Activated CD4-positive, alpha-beta T cell treated with anti-CD3 and anti-CD28 coated beads, Interleukin-2, amount 50 U/mL, for 24 hours (primary cell): ENCODE measurements at places on chromosomes 3 and 15.

GRCh38 chr15:67564968-67565345, 22.5 kb downstream of the MAP2K5 start:
- DNase-seq, result no peak

GRCh38 chr15:99925661-99926461, 192.6 kb upstream of the LYSMD4 start:
- DNase-seq, result peak; percentile 52

GRCh38 chr3:100083209-100083608, 31.1 kb downstream of the FILIP1L start:
- DNase-seq, result no peak

DNA sequence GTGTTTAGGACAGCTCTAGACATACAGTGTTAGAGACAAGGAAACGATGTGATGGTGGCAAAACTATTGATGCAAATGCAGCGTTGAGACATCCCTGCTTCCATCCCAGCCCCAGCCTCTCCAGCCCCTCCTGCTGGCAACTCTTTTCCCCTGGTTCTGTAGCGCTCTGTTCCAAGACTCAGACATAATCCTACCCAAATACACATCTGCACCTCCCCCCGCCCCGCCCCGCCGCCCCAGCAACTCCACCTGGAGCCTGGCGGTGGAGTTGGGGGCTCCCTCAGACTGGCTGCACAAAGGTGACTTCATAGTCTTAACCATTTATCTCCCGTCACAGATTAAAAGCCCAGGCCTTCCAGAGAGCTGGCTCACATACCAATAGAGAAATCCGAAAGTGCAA, 7.2 kb upstream of the SEC22A start:
- no peak for DNase-seq

DNA sequence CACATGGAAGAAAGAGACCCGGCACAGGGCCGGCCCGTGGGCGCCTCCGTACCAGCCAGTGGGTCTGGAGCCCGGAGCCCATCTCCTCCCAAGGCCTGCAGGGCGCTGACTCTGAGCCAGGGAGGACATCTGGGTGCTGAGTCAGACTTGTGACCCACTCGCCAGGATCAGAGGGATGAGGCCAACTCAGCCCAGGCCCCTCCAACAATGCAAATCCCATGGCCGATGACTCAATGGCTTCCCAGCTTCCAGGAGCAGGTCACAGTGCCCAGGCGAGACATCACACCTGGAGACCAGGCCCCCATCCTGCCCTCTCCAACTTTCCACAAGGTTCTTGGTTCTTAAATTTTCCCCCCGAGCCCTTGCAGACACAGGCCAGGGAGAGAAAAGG, 95.1 kb downstream of the LRIG1 start:
- DNase-seq, result no peak

DNA sequence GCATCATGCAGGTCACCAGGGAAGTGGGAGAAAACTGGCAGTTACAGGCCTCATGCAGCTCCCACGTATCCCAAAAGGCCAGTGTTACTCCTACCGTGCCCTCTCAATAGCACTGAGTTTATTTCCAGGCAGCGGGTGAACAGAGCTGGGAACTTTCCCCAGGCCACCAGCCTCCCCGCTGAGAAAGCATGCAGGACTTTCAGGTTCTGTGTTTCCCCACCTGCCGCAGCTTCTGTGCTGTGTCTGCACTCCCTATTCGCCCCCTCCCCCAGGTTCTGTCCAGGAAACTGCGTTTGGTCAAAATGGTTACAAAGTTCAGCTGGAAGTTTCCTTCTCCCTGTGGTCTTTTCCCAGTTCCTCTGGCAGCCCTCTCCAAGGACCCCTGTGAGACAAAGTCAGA, 21.4 kb downstream of the NEK11 start:
- DNase-seq, result no peak

- no peak for DNase-seq
Observed at GRCh38 chr3:197376735-197377555, 78.5 kb upstream of the DLG1 start.

- DNase-seq, result no peak
Observed at GRCh38 chr3:40054568-40055222, 245.3 kb downstream of the MYRIP start.
